ENCODE measurements at places on chromosomes 16 and 17. TPM values are rescaled to one million over a fixed set of nuclear protein-coding genes. Genes with fewer than 3 reads are reported as not detected.

GRCh38 chr16:88588754-88589153, 18.6 kb downstream of the ZC3H18 start:
- DNase-seq: no peak

The PRSS21 gene
- not detected for total RNA-seq

GRCh38 chr17:2178798-2179501, 124.0 kb downstream of the HIC1 start:
- DNase-seq: peak; percentile 53

GRCh38 chr17:33684735-33685134, 391.6 kb upstream of the ASIC2 start:
- no peak for DNase-seq

GRCh38 chr16:30892670-30893416, 1.0 kb downstream of the BCL7C start:
- no peak for DNase-seq

DNA sequence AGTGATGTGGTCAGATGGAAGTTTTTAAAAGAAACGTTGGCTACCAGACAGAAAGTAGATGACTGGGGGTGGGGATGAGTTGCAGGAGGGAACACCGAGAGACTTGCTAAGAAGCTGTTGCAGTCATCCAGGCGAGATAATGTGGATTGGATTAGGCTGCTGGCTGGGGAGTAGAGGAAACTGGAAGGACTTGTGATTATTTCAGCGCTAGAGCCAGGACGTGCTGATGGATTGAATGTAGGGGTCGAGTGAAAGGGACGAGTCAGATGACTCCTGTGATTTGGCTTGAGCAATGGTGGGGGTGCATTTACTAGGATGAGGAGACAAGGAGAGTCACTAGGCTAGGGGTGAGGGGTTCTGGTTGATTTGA, 88.5 kb downstream of the CLEC16A start:
- DNase-seq: peak; percentile 41

The ERN2 gene
- not detected for total RNA-seq

The CLEC19A gene
- not detected for total RNA-seq

The PRR35 gene
- total RNA-seq: not detected

The TBC1D28 gene
- not detected for total RNA-seq

The MRPS7 gene
- total RNA-seq: 103 TPM

- no peak for DNase-seq
Measured at GRCh38 chr17:34443619-34444469, 80.8 kb upstream of the CCL1 start.

The PMM2 gene
- total RNA-seq: 21.3 TPM

DNA sequence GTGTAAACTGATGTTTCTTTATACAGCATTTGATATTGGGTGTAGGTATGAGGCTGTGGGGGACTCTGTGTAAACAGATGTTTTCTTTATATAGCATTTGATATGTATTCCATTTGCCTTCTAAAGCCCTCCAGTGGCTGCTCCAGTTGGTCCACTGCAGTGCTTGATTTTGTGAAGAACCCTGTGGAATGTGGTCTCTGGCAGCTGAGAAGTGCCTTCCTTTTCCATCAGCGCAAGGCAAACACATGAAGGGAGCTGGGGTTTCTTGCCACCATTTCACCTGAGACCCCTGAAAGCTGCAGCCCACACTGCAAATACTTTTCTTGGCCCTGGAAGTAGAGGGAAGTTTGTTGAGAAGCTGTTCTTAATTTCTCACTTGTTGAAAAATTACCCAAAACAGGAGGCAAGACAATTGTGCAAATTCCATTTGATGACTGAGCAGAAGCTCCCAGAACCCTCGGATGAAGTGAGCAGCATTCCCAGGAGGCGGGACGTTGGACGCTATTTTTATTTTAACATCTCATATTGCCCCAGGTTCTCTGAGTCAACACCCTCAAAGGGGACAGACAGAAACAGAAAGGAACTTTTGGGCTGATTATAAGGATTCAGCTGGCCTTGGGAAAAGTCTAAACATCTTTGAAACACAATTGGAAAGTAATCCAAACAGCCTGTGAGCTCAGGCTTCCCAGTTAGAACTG, 158.5 kb upstream of the RPH3AL start:
- DNase-seq: no peak

- no peak for DNase-seq
Measured at GRCh38 chr17:59561042-59561441, 4.4 kb upstream of the DHX40 start.

DNA sequence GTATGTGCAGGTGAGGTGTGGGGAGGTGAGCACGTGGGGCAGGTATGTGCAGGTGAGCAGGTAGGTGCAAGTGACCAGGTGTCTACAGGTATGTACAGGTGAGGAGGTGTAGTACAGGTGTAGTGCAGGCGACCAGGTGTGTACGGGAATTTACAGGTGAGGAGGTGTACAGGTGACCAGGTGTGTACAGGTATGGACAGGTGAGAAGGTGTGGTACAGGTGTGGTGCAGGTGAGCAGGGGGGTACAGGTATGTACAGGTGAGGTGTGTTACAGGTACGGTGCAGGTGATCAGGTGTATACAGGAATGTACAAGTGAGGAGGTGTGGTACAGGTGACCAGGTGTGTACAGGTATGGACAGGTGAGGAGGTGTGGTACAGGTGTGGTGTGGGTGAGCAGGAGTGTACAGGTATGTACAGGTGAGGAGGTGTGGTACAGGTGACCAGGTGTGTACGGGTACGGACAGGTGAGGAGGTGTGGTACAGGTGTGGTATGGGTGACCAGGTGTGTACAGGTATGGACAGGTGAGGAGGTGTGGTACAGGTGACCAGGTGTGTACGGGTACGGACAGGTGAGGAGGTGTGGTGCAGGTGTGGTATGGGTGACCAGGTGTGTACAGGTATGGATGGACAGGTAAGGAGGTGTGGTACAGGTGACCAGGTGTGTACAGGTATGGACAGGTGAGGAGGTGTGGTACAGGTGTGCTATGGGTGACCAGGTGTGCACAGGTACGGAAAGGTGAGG, 12.8 kb upstream of the DBNDD1 start:
- DNase-seq: no peak

DNA sequence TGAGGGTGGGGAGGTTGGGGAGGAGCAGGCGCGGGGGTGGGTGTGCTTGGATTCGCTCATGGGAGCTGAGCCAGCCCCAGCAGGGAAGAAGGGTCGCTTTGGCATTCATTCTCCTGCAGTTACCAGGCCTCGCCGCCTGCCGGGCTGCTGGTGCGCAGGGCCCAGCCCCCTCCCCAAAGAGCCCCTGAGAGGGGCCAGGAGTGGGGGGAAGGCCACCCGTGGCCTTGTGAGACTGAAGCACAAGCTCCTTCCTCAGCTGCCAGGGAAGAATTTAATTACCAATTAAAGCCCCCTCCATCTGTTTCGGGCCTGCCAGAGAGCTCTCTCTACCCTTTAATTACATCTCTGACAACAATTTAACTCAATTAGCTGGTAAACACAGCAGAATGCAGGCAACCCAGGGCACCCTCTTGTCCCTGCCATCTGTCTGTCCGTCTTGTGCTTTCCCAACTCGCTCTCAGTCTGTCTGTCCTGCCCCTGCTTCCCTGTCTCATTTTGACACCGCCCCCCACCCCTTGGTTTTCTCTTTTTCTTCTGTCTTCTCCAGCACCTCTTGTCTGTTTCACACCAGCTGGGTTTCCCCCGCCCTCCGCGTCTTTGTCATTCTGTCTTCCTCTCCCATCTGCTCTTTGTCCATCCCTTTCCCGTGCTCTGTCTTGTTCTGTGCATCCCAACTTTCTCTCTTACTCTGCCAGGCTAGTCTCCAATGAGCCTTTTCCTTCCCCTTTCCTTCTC, 32.7 kb downstream of the CDK5RAP3 start:
- DNase-seq: no peak

GRCh38 chr16:82945420-82946101, 318.8 kb downstream of the CDH13 start:
- no peak for DNase-seq

GRCh38 chr17:77391668-77392375, 251.1 kb downstream of the SEC14L1 start:
- peak; percentile 83 for DNase-seq

The TMED6 gene
- total RNA-seq: not detected

DNA sequence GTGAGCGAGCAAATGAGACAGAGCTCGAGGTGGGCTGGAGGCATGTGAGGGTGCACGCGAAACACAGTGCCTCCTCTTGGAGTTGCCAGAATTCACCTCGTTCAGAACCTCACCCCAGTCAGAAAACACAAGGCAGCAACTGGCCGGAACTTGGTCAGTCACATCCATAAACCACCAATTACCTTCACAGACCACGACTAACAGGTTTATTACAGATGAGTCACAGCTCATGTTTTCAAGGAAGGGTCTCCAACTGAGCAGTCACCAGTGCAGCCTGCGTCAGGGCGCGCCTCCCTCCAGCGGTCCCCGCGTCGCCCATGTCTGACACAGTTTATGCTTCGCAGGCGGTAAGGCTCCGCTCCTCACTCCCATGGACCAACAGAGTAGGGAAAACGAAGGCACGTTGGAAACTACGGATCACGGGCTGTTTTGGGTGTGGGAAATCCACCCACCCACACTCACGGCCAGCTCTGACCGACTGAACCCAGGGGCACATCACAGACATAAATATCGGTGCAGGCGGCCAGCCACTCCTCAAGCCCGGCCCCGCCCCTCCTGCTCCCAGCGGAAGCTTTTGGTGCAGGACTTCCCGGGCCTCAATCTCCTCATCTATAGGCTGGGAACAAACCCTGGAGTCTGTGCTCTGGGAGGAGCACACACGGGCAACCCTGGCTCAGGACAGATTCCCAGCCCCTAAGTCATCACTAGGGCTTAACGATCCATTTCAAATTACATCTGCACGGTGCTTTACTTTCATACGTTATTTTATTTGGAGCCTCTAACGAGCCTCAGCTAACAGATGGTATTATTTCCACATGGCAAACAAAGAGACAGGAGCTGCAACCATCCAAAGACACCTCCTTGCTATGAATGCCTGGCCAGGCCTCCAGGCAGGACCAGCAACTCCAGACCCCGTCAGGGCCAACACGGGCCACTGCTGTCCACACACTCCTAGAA, 126.3 kb downstream of the ZNF778 start:
- DNase-seq: no peak

DNA sequence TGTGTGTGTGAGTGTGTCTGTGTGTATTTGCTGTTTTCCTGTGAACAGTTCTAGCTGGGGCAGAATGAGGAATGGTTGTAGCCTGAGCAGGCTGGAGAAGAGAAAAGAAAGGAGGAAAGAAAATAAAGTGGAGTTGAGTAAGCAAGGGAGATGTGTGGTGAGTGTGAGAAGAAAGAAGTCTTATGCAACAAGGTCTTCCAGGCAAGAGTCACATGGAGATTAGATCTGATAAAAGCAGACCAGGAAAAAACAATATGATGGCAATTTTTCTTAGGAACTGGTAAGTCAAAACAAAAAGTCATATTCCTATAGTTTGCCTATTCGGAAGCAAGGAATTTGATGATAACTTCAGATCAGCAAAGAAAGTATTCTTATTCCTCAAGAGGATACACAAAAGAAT, 125.0 kb downstream of the HS3ST3A1 start:
- no peak for DNase-seq

The NPIPB9 gene
- not detected for total RNA-seq

DNA sequence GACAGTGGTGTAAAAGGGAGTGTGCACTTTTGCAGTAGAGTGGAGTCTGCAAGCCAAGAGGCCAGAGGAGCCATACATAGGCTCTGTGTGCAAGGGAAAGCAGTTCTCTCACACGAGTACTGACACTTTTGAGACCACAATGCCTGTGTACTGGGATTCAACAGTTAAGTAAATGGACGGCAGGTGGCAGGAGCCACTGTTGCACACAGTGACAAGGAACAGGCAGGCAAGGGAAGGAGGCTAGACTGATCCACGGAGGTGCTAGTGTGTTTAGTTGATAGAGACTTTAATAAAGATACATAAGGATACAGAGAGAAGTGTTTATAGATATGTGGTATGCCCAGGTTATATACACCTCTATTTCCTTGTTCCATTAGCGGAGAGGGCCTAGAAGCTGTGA, 67.0 kb downstream of the MPRIP start:
- peak; percentile 10 for DNase-seq

DNA sequence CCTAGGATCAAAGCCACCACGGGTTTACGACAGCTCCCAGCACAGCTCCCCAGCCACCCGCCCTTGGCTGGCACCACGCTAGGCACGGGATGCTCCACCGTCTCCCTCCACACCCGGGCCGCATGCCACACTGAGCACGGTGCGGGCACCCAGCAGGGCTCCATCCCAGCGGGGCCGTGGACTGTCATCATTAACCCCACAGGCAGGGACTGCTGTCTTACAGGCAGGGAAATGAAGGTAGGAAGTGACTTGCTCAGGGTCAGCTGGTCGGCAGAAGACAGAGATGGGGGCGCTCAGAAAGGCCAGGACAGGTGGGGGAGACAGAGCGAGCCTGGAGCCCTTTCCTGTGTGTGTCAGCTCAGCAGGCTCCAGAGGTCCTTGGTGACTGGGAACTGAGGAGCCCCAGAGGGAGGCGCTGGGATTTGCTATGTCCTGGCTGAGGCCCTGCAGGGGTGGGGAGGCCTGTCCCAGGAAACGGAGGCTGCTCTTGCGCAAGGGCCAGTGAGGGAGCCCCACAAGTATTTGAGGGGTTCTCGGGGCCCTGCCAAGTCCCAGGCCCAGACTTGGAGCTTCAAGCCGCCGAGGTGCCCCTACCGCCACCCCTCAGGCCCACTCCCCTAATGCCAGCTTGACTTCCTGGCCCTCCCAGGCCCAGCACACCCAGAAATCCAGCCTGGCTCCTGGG, 3.2 kb downstream of the UBALD1 start:
- no peak for DNase-seq

DNA sequence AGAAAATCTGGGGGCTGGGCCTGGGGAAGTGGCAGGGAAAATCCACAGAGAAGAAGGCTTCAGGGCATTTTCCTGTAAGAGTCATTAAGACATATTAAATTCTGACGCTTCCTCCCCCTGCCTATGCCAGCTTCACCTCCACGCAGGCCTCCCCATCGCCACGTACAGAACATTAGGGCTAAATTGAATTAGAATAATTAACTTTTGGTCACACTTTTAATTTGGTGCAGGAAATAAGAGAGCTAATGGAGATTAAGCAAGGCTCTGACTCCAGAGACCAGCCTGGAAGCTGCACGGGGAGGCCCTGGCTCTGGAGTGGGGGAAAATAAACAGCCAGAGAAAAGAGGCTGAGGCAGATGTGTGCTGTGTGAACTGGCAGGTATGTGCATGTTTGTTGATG, 148.0 kb downstream of the CCT6B start:
- no peak for DNase-seq

DNA sequence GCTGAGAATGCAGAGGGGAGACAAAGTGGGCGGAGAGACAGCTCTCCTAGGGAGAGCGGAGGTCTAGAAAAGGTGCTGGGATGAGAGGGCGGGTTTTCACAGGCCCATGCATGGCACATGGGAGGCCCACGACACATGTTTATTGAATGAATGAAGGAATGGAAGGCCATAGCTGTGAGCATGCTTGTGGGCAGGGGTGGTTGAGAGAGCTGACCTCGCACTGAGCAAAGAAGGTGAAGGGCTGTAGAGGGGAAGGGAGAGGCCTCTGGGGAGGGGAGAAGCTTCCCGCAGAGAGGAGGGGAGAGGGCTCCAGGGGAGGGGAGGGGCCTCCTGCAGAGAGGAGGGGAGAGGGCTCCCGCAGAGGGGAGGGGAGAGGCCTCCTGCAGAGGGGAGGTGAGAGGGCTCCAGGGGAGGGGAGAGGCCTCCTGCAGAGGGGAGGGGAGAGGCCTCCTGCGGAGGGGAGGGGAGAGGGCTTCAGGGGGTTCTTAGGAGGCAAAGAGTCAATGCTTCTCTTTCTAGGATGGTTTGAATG, 27.3 kb downstream of the SDK2 start:
- no peak for DNase-seq

GRCh38 chr17:76415786-76416185, 31.4 kb downstream of the SPHK1 start:
- no peak for DNase-seq

Data from left cardiac atrium (tissue), 4 donors.